GM23338 (cell line): ENCODE measurements at places on chromosomes 3 and 15.

- no peak for DNase-seq
These were observed 12.1 kb downstream of the TMPRSS7 start for GRCh38 chr3:112046599-112046998.

- DNase-seq = no peak
These were observed 21.3 kb downstream of the PRTG start for GRCh38 chr15:55721554-55722185.

- DNase-seq = no peak
These were observed 22.7 kb downstream of the ABHD6 start for GRCh38 chr3:58260261-58260731.

DNA sequence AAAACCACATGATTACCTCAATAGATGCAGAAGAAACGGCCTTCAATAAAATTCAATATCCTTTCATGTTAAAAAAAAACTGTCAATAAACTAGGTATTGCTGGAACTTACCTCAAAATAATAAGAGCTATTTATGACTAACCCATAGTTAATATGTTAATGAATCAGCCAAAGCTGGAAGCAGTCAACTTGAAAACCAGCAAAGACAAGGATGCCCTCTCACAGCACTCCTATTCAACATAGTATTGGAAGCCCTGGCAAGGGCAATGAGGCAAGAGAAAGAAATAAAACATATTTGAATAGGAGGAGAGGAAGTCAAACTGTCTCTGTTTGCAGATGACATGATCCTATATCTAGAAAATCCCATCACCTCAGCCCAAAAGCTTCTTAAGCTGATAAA is 456.1 kb downstream of the OCA2 start:
- DNase-seq = no peak

DNA sequence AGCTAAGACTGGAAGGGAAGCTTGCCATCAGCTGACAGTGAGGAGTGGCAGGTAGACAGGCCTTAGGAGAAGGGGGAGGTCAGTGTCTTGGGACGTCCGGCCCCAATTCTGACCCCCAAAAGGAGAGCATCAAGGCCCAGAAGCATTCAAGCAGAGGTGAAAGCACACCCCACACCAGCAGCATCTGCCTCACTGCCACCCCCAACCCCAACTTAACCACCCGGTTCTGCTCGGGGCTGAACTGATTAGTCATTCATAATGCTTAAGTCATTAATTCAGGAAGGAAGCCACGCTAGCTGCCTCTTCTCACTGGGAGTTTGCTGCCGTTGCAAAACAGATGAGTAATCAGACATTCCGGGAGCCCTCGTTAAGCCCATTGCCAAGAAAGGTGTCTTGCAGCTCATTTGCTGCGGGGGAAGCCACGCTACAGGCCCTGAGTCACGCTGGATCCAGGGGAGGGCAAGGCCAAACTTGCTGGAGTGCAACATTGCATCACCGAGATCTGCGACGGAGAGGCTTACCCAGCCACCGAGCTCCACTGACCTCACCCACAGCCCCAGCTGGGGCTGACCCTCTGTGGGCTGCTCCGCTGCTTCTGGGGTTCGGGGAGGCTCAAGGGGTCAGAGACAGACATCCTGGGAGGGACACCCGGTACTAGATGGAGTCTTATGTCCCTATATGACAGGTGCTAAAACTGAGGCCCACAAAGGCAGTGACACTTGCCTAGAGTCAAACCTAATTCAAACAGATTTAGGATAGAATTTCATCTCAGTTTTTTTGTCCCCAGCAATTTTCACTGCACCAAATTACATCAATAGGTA is 46.4 kb upstream of the HES1 start:
- peak; percentile 58 for DNase-seq

GRCh38 chr3:121803771-121804320 is 31.0 kb downstream of the IQCB1 start:
- DNase-seq = no peak

DNA sequence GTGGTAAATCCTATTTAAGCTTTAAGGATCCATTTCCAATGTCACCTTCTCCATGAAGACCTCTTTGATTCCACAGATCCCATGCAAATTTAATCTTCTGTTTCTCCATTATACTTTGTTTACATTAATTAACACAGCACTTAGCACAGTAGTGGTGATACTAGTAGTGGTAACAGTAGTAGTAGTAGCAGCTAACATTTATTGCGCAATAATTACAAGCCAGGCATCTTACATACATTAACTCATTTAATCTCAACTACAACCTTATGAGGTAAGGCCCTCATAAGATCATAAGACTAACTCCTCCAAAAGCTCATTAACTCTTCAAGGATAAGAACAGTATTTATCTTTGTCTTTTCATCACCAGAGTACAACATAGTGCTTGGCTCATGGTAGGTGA is 54.8 kb upstream of the FSIP1 start:
- no peak for DNase-seq

- no peak for DNase-seq
These were observed 294.6 kb downstream of the EPHA3 start for GRCh38 chr3:89402051-89402450.

- DNase-seq = no peak
These were observed 27.9 kb downstream of the CFAP100 start for GRCh38 chr3:126422571-126423091.

- no peak for DNase-seq
These were observed 55.8 kb downstream of the PRKCI start for GRCh38 chr3:170277833-170278580.

- DNase-seq = no peak
These were observed 30.2 kb downstream of the PGPEP1L start for GRCh38 chr15:98977441-98977840.

DNA sequence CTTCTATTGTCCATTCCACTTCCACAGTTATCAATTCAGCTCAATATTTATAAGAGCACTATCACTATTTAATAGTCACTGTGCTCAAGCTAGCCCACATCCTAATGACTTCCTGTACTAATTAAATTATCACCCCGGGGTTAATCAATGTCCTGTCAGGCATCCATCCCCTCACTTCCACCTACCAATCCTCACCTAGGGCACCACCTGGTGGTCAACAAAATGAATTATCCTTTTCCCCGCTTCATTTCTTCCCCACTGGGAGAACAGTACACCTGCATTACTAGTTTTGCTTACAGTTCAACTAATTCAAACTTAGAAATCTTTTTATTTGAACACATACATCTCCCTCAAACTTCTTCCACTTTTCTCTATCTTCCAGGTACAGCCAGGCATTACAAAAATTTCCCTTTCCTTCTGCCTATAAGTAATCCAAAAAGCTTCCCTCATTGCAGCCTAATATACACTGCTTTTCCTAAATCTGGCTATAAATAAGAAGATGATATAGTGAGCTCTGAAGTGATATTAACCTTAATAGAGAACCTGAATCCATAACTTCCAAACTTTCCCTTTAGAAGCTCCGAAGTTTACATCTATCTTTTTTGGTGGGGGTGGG is 68.5 kb downstream of the TMCC1 start:
- DNase-seq = peak; percentile 83

GRCh38 chr3:86180696-86181095 is 810.3 kb downstream of the VGLL3 start:
- DNase-seq = peak; percentile 64

GRCh38 chr3:108527109-108527508 is 16.7 kb upstream of the MYH15 start:
- no peak for DNase-seq

- no peak for DNase-seq
These were observed 4.2 kb upstream of the WNT5A start for GRCh38 chr3:55491296-55491816.

GRCh38 chr3:171379961-171380483 is 80.2 kb downstream of the TNIK start:
- DNase-seq = no peak

- no peak for DNase-seq
These were observed 28.9 kb upstream of the OCA2 start for GRCh38 chr15:28128031-28128430.

DNA sequence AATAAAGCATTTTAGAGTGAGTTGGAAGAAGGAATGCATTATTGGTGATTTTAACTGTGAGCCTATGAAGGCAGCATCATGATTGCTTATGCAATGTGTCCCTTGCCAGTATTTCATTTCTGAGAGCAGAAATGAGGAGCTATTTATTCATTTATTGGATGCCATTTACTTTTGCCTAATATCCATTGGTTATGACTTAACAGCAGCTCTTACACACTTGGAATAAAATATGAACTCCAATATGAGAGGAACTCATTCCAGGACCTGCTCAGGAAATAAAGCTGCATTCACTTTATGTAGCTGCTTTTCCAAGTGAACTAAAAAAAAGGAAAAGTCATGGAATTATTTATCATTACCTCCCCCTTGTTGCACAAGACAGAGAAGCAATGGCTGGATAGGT is 280.1 kb downstream of the LRTM1 start:
- no peak for DNase-seq

DNA sequence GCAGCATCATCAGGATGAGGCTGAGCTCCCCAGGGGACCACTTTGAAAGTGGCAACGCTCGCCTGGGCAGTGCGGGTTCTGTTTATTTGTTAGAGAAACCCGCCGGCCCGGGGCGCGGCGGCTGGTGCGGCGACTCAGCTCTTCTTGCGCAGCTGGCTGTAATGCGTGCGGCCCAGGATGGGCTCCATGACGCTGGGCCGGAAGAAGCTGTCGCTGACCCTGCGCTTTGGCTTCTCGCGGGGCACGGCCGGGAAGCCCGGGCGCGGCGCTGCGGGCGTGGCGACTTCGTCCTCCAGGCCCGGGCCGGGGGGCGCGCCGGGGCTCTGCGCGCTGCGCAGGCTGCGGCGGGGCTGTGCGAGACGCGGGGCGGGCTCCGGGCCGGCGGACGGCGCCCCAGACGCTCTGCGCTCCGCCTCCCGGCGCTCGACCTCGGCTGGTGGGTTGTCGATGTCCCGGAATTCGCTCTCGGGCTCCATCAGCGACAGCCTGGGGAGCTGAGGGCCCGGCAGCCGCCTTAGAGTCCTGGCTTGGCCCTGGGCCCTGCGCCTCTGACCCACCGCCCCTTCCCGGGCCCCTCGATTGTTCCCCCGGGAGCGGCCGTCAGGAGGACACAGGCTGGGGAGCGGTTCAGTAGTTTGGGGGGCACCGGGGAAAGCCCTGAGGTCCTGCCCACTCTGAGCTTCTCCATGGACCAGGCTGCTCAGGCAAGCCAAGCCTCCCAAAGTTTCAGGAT is 10.3 kb upstream of the KIF7 start:
- DNase-seq = peak; percentile 76

DNA sequence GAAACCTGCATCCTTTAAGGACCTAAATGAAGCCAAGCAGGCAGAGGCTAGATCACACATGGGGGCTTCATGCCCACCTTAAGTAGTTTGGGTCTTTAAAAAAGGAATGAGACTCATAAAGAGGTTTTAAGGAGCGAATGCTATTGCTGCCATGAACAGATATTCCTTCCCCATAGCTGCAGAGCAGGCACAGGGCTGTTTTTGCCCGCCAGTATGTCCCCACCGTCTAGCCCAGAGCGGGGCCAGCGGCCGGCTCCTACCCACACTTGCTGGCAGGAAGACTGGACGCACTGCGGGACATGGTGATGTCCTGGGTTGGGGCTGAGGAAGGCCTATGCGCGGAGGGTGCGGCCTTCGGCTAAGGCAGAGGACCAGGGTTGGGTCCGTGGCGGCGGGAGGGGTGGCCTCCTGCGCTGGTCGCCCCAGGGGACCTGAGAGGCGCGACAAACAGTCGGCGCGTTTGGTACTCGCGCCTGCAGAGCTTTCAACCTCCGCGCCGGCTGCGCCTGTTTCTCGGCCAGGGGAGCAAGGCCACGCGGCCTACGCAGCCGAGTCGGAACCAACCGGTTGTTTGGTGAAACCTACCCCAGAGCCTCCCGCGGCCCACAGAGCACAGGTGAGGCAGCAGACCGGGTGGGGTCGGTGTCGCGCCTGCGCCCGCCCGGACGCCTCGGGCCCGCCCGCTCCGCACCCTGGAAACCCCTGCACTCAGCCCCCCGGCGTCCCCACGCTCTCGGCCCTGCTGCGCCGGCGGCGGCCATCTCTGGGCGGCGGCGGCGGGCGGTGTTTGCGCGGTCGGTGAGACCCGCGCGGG is at the start of gene FAIM:
TSS of gene FAIM (plus strand) at position 450 of the 814 bp plus-strand sequence. CDS start 10,956 bp downstream, outside the sequence.
- DNase-seq = peak; percentile 78

GRCh38 chr15:35557544-35557943 is 11.6 kb upstream of the DPH6 start:
- no peak for DNase-seq

DNA sequence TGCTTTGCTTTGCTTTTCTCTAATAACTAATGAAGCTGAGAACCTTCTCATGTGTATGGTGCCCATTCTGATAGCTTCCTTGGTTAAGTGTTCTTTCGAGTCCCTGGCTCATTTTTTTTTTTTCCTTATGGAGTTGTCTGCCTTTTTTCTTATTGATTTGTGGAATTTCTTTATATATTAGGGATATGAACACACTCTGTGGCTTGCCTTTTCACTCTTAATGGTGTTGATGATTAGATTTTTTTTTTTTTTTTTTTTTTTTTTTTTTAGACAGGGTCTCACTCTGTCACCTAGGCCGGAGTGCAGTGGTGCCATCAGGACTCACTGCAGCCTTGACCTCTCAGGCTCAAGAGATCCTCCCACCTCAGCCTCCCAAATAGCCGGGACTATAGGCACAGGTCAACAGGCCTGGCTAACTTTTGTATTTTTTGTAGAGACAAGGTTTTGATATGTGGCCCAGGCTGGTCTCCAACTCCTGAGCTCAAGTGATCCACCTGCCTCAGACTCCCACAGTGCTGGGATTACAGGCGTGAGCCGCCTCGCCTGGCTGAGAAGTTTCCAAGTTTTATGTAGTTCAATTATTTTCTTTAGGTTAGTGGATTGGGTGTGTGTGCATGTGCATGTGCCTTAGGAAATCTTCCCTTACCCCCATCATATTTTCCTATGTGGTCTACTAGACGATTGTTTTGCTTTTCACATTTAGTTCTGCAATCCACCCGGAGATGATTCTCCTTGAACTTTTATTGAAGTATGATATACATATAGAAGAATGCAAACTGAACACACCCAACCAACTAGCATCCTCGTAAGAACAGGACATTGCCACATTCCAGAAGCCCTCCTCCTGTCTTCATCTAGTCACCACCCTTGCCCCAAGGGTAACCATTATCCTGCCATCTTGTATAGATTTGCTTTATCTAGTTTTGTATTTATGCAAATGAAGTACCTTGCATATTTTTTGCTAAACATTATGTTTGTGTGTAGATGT is 1.7 kb upstream of the SNRPA1 start:
- no peak for DNase-seq

DNA sequence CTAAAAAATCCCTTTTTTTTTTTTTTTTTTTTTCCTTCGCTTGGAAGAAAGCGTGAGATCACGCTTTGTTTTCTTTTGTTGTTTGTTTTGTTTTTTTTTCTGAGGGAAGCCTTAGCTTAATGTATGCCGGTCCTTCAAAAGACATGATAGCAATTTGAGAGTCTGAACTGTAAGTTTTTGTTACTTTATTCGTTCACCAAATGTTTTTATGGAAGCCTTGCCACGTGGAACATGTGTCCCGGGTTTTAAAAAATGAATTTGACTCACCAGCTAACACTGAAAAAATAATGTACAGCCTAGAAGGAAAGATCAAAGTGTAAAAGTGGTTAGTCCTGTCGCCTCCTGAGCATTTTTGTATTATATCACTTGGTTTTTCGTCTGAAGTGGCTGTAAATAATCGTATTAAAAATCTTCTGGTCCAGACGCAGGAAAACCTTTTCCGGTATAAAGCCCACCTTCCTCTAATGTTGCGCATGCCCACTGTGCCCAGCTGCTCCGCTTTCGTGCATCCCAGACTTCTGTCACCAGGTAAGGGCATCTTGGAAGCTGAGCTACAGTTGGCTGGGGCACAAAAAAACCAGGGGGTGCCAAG is 795 bp upstream of the MYNN start:
- peak; percentile 79 for DNase-seq
